ENCODE measurements at places on chromosomes 11 and 22. TPM values are rescaled to one million over a fixed set of nuclear protein-coding genes. Genes with fewer than 3 reads are reported as not detected.

- no peak for DNase-seq
Measured at GRCh38 chr11:14323118-14323676, 35.8 kb downstream of the RRAS2 start.

- DNase-seq = no peak
Measured at GRCh38 chr11:86993031-86993430, 37.8 kb upstream of the FZD4 start.

DNA sequence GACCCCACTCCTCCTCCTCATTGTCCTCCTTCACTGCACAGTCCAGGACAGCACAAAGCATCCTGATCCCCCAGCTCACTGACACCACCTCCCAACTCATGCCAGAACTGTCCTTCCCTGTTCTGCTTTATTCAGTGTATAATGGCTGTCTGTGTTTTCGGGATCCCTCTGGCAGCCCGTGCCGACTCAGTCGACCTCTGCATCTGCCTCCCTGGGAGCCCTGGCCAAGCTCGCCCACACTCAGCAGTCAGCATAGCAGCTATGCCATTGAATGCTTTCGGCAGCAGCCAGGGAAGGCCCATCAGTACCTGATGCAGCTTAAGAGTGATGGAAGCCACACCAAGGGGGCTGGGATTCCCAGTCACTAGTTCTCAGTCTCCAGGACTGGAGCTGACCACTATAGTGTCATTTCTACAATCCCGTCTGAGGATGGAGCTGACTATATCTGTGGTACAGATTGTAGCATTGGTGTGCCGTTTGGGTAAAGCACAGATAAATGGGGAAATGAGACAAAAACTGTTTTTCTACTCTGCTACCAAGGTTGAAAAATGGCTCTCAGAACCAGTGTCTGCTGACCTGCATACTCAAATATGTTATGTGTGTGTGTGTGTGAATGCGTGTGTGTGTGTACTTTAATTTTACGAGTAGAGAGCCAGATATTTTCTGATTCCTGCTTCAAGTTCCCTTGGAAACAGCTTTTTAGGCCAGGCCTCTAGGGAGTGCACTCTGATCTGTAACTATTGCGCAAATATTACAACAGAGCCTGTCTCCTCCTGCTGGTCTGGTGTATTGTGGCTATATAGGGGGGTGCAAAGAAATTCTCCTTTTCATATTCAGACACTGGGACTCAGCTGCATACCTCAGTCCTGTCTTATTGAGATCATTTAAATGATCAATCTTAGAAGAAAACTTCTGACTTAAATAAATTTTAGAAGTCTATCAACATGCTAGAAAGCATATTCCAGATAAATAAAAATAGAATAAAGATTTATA, 78.8 kb upstream of the TOP3B start:
- DNase-seq = no peak

GRCh38 chr22:29003975-29004646, 57.5 kb downstream of the C22orf31 start:
- DNase-seq = peak; percentile 67

- peak; percentile 61 for DNase-seq
Measured at GRCh38 chr11:61743486-61744095, 8.8 kb upstream of the MYRF start.

DNA sequence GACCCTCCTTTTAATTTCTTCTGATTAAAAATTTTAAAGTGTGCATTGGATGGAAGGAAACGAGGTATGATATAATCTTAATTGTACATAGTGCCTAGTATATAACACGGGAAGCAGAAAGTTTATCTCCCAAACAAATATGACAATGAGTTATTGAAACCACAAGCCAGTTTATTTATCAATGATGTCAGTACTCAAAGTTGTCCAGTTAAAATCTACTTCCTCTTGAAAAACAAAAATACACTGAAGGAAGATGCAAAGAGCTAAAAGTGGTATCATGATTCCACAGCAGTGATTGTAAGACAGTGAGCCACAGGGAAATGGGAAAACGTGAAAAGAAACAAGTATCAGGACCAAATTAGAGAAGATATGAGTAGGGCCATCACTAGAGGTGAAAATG, 18.8 kb upstream of the OR5B21 start:
- no peak for DNase-seq

DNA sequence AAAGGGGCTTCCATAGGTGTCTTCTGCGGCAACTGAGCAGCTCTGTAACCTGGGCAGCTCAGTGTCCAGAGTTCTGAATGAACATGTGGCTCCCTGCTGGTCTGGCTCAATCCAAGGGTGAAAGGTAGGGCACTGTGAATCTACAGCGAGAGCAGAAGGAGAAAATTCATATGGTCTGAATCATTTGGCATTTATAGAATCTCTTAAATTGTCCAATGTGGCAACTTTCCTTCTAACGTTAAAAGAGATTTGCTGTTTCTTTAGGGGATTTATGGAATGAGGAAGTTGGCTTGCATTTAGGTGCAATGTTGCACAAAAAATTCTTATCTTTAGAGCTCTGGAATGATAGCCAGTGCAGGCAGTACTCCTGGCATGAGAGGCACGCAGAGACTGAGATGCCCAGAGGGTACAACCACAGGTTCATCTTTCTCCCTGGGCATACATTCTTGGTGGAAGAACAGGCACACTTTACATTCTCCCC, 17.0 kb downstream of the ATXN10 start:
- DNase-seq = no peak

- DNase-seq = no peak
Measured at GRCh38 chr11:14242187-14242586, 116.8 kb downstream of the RRAS2 start.

- no peak for DNase-seq
Measured at GRCh38 chr11:9762531-9762930, 98.7 kb downstream of the SWAP70 start.

The BTG4 gene
- total RNA-seq = 0.31 TPM

The CRYBA4 gene
- not detected for total RNA-seq

The RPS19BP1 gene
- 169 TPM for total RNA-seq

The PKDREJ gene
- not detected for total RNA-seq

The ZDHHC5 gene
- total RNA-seq = 35.7 TPM

All from GM23338 (cell line).